MCF 10A (cell line): ENCODE measurements at places on chromosomes 3 and 15. TPM values are rescaled to one million over a fixed set of nuclear protein-coding genes. Genes with fewer than 3 reads are reported as not detected.

The GTF2A2 gene
- total RNA-seq = 152 and 165 TPM in 2 replicates

The DENND4A gene
- 16.9 and 18.1 TPM in 2 replicates for total RNA-seq

The CCNDBP1 gene
- total RNA-seq = 45.5 and 50.4 TPM in 2 replicates

DNA sequence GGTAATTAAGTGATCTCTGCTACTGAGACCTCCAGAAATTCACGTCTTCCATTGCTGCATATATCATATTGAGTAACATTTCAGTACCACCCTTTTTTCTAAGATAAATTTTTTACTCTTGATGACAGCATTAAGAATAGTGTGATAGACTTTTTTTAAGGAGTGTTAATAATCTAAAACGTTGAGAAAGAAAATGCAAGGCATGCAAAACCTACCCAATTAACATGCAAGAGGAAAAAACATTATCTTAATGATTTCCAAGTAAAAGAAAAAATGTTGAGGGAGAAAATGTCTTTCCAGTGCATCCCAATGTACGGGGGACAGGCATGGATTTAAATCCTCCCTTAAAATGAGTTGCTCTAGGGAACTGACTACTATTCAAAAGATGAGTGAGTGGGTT lies 740 bp downstream of the CLDN16 start:
- no peak for DNase-seq

- DNase-seq = no peak
Measured at GRCh38 chr3:192986379-192986778, 68.7 kb upstream of the MB21D2 start.

GRCh38 chr3:71416876-71417275 lies 166.7 kb downstream of the FOXP1 start:
- peak; percentile 30 for DNase-seq

DNA sequence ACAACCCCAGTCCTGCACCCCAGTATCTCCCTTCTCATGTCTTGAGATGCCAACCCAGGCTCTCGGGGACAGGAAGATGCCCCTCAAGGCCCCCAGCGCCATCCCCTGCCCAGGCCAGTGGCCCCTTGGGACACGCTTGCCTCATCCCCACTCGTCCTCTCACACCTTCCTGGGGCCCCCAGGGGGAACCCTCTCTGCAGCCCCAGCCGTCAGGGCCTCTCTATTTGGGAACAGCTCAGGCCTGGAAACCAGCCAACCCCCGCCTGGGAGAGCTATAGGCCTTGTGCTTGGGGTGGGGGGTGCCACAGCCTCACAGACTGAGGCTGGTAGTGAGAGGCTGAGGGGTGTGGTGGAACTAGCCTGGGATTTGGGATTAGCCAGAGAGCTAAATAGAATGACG lies 7.8 kb downstream of the LINGO1 start:
- DNase-seq = no peak

DNA sequence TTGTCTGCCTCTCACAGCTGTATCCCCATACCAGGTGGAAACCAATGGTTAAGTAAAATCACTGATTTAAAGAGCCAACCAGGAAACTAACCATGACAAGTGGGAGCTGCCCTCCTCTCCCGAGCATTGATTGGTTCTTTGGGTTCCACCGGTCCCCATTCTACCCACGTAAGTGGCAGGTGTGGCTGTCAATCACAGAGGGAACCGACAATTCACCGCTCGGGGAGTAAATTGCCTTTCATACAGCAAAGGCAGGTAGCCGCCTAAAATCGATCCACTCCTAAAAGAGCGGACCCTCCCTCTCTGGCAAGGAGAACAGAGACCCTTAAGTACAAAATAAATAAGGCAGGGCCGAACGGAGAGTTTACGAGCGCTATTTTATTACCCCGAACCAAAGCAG lies 1.2 kb downstream of the ERC2 start:
- peak; percentile 95 for DNase-seq

- no peak for DNase-seq
Measured at GRCh38 chr3:113105966-113106660, 105.2 kb upstream of the BOC start.

GRCh38 chr3:118531816-118532215 lies 502.8 kb downstream of the IGSF11 start:
- DNase-seq = no peak

GRCh38 chr3:149195221-149195620 lies 26.4 kb downstream of the CP start:
- DNase-seq = no peak

DNA sequence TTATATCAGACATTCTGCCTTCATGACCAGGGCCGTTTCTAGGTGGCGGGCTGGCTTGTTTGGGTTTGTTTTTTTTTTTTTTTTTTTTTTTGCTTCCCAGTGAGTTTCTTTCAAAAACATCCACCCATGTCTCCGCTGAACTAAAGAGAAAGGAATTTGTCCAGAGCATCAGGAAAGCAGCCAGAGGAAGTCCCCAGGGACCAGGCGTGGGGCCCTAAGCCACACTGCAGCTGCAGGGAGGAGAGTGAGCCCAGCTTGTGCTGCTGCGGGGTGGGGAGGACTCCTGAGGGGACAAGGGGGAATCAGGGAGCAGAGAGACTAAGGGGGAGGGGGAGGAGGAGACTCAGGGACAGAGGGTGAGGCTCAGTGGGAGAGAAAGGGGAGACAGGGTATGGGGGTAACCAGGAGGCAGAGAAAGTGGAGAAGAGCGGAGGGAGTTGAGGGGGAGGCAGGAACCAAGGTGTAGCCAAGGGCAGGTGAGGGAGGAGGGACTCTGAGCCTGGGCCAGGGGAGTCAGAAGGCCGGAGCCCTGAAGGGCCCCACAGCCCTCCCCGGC lies 49.5 kb downstream of the CYP11A1 start:
- peak; percentile 64 for DNase-seq

DNA sequence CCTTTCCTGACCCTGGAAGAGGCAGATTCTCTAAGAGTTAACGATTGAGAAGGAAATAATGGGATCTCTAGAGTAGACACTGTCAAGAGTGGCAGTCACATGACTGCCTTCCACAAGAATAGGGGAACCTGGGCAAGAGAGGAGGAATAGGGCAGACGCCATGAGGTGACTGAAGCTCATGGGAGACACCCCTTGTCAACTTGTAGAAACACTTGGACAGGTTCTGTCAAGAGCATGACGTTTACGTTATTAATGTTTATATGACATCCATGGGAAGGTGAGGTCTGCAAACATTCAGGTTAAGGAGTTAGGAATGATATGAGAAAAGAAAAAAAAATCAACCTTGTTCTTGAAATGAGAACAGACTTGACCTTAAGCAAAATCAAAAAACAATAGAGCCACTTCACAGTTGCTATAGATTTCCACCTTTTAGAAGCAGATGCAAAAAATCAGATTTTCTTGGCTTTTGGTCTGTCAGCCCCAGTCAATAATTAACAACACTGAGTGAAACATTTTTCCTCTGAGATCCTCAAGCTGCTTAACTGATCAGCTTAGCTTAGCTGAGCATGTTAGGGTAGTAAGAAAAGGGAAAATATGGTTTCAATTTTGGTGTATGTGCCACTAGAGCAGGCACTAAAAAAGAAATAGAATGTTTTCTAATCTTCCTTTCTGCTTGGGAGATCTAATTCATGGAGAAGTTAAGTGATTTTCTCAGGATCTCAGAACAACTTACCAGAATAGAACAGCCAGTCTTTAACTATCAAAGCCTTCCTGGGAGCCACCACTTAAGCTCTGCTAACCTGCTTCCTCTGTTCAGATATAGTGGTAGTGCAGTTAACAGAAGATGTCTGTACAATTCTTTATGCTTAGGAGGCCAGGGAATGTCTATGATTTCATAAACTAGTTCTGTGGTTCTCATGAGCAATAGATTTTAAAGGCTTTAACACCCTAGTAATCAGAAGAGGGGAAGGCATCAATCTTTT lies 116.9 kb downstream of the B3GALNT1 start:
- no peak for DNase-seq

- DNase-seq = no peak
Measured at GRCh38 chr3:118425272-118425837, 609.3 kb downstream of the IGSF11 start.

GRCh38 chr3:111669926-111670630 lies 74.9 kb upstream of the ZBED2 start:
- DNase-seq = no peak

DNA sequence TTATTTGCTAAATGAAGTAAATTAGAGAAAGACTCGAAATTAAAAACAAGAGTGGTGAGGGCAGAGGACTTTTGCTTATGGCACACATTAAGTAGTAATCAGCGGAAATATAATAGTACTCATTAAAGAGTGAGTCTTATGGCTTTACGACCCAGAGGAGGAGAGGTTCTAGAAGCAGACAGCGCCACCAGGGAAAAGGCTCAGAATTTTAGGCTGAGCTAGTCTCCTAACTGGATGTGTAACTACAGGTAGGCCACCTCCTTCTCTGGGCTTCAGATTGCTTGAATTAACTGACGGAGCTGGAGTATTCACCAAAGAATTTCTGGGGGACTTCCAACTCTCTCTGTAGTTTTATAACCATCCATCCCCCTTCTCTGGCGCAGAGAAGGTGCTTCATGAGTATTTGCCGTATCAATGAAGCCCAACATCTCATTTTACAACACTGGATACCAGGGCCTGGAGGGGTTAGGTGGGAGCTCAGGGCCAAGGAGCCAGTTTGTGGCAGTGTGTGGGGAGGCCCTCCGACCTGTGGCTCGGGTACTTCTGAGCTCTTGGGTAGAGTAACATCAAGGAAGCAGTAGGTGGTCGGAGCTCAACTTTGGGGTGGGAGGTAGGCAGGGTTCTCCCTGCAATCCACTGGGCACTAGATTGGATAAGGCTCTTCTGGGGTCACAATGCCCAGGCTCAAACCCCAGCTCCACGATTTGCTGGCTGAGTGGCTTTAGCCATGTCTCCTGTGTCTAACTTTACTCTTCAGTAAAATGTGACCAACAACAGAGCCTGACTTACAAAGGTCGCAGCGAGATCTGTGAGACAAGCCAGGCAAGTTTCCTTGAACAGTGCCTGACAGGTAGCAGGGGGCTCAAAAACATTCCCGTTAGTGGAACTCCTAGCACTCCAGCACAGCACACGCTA lies 1.1 kb downstream of the CHCHD4 start:
- DNase-seq = no peak

- peak; percentile 27 for DNase-seq
Measured at GRCh38 chr3:30496066-30496966, 110.1 kb upstream of the TGFBR2 start.
